ENCODE measurements at places on chromosomes 16 and 17.

GRCh38 chr17:80758481-80759376 lies 214.1 kb downstream of the RPTOR start:
- no peak for DNase-seq

DNA sequence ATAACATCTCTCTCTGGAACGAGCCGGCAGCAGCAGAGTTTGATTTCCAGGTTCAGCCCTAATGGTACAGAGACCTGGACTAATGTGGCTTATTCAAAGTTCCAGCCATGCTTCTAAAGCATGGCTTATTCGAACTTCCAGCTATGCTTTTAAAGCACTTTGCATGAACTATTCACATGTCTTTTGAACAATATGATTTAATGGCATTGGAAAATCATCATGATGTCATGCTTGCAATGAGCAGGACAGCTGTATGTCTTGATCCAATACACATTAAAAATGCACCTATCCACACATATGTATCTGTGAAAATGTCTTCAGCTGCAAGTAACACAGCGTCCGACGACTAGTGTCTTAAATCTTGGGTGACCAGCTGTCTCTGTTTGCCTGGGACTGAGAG lies 85.7 kb downstream of the MARF1 start:
- no peak for DNase-seq

DNA sequence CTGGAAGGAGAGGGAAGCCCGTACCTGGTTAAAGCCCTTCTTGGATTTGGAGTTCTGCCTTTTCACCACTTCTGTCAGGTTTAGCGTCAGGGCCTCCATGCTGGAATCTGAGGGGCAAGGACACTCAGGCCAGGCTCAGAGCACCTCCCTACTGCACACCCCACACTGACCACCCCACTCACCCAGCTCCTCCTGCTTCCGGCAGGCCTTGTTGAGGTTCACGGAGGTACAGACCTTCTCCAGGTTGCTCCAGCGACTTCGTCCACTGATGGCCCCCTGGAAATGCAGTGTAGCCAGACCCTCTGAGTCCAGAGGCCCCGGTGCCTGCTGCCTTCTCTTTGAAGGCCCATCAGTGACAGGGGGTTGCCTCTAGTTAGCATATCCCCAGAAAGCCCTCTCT lies 14.1 kb upstream of the PIK3R6 start:
- DNase-seq: no peak

- peak; percentile 26 for DNase-seq
These were observed 14.6 kb downstream of the ATP5PD start for GRCh38 chr17:75031972-75032719.

DNA sequence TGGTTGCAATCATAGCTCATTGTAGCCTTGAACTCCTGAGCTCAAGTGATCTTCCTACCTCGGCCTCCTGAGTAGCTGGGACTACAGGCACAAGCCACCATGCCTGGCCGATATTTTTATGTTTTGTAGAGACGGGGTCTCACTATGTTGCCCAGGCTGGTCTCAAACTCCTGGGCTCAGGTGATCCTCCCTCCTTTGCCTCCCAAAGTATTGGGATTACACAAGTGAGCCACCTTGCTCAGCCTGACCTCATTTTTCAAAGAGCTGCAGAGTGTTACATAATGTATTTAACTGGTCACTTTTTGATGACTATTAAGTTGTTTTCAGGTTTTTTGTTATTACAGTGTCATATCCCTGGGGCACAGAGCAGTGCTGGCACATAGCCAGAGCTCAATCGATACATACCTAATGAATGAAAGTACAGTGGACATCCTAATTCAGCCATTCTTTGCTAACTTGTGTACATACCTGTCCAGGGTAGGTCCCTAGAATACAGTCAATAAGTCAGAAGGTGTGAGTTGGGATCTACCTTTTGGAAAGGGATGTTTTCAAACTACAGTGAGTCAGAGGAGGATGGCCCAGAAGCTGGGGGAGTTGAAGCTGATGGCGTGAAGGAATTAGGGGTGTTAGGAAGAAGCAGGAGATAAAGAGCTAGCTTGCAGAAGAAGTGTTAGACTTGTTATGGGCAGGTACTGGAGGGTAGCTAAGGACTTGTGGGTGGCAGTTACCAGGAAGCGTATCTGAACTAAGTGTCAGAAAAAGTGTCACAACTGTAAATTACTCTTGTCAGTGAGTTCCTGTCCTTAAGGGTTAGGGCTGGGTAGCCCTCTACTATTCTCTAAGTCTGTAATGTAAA lies 20.1 kb upstream of the CYLD start:
- DNase-seq: no peak

GRCh38 chr16:2883458-2883908 lies 468 bp downstream of the FLYWCH2 start:
- DNase-seq: no peak

DNA sequence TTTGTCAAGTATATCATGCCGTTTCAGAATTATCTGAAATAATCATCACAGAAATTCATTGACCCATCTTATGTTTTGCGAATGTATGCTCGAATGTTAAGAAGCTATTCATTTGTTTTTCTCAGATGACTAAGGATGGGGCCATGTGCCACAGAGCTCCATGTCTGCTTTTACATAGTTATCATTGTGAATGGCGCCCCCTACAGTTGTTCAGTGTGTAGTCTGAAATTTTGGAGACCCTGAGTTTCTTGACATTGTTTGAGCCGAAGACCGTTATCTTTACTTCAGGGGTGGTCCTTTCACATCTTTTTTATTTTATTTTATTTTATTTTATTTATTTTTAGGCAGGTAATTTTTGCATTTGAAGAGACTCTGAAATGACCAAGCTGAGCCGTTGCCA lies 972.0 kb upstream of the RBFOX1 start:
- no peak for DNase-seq

DNA sequence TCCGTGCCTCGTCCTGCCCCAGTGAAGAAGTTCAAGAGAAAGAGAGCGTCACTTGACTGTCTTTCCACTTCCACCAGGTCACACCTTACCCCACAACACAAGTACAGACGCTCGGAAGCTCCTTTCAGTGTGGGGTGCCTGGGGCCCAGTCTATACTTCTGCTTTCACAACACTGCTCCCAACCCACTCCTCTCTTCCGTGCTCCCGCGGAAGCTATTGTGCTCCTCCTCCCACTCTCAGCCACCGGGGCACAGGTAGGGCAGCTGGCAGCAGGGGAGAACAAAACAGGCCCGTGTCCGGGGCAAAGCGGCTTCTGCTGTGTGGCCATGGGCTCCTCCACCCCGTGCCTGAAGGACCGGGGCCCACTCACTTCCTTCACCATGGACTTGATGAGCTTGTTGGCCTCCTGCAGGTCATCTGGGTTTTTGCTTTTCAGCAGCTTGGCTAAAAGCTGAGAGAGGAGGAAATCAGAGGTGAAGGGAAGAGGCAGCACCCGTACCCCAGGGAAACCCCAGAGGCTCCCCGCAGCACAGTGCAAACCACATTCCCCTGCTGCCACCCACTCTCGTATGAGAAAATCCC lies 18.9 kb downstream of the GGA3 start:
- no peak for DNase-seq

GRCh38 chr17:48552466-48553189 lies 7.7 kb upstream of the HOXB2 start:
- no peak for DNase-seq

DNA sequence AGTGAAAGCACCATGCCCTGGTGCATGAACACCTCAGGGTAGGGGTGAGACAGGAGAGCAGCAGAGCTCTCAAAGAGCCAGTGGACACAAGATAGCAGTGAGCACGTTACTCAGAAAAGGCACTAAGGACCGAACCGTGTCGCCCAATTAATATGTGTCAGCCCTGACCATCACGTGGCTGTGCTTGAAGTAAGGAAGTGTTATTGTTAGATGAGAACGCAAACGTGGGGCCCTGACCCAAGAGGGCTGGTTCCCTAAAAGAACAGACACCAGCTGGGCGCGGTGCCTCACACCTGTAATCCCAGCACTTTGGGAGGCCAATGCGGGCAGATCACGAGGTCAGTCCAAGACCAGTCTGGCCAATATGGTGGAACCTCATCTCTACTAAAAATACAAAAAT lies 16.3 kb downstream of the AXIN1 start:
- DNase-seq: no peak

- no peak for DNase-seq
These were observed 7.3 kb downstream of the MAPK8IP3 start for GRCh38 chr16:1713331-1713730.

- DNase-seq: no peak
These were observed 18.7 kb upstream of the ARHGAP17 start for GRCh38 chr16:25033852-25034251.

DNA sequence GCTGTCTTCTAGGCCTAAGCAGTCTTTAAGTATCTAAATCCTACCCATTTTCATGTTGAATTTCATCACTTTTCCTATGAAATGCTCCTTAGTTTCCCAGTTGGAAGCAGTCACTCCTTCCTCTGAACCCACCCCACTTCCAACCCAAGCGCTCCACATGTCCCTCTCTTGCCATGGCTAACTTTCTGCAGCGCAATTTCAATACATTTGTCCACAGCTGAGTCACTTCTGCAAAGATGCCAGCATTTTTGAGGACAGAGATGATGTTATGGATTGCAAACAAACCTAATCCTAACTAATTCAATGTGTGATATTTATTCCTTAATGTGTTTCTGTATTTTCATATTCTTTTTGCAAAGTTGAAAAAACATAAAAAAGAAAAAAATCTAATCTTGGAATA lies 71.7 kb downstream of the HLF start:
- no peak for DNase-seq

- DNase-seq: no peak
These were observed 239.2 kb upstream of the SOX9 start for GRCh38 chr17:71881581-71881980.

GRCh38 chr17:6699997-6700947 lies 12.9 kb downstream of the SLC13A5 start:
- DNase-seq: no peak

- DNase-seq: no peak
These were observed 5.8 kb upstream of the RAB11FIP4 start for GRCh38 chr17:31385428-31386285.

- no peak for DNase-seq
These were observed 2.2 kb upstream of the NUTF2 start for GRCh38 chr16:67844497-67844896.

- DNase-seq: no peak
These were observed 595.7 kb upstream of the CDH5 start for GRCh38 chr16:65770752-65771151.

DNA sequence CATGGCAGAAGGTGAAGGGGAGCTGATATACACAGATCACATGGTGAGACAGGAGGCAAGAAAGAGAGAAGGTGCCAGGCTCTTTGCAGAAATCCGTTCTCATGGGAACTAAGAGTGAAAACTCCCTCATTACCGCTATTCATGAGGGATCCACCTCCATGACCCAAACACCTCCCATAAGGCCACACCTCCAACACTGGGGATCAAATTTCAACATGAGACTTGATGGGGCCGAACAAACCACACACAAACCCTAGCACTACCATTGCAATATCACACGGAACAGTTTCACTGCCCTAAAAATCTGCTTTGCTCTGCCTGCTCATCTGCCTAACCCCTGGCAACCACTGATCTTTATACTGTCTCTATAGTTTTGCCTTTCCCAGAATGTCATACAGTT lies 34.8 kb downstream of the C17orf67 start:
- DNase-seq: no peak

GRCh38 chr16:53054670-53055485 lies at the start of gene CHD9:
Gene CHD9 (plus strand): TSS chr16:53054991. CDS start chr16:53156090, 101,099 bp downstream.
- DNase-seq: no peak

DNA sequence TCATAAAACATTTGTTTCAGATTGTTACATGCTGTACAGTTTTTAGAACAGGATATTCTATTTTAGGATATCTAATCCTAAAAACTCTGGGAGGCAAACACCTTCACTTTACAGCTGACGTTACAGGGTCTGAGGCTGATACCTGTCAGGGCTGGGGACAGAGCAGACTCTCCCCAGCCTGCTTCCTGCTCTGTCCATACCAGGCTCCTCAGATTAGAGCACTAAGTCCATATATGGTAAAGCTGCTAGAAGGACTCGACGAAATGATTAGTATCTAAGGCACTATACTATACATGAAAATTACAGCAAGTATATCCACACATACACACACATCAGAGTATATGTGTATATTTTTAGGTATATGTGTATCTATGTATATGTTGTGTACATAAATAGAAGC lies 125.2 kb downstream of the ZFHX3 start:
- DNase-seq: no peak

DNA sequence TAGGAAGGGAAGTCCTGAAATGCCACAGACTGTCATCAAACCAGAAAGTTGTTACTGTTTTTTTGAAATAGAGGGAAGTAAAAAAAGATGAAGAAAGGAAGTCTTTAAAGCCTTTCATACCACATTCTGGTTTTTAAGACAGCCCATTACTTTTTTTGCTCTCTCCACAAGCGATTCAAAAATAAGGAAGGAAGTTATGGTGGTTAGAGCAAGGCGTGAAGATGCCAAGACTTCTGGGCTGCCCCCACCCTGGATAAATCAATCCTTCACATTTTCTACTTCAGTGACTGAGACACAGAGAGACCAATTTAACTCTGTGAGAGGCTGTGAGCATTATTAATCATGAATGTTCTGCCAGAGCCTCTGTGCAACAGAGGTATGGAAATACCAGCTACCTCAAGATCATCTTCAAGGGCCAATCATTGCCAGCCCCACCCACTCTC lies 82.3 kb upstream of the BCAR1 start:
- no peak for DNase-seq

DNA sequence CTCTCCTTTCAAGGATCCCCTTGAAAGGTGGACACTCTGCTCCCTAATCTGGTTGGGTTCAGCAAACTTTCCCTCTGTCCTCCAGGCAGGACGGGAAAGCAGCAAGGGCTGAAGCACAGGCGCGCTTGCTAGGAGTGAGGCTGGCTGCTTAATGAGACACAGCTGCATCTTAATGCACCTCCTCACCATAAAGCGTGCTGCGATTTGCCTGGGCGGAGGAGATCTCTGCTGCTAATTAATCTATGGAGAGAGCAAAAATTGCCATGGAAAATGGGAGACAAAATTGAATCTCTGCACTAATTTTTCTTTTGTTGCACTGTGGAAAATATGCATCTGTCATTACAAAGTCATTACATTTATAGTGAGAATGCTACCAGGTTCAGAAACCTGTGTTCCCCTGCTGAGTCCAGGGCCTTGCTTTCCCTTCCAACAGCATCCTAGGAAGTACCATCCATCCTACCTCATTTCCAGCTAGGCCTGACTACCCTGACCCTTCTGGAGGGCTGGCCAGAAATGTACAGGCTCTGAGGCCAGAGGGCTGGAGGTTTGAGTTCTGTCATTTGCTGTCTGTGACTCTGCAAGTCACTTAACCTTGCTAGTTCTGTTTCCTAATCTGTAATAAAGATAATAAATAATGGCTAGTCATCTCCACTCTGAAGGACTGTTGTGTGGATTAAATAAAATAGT lies 43.5 kb upstream of the BCAR1 start:
- no peak for DNase-seq

DNA sequence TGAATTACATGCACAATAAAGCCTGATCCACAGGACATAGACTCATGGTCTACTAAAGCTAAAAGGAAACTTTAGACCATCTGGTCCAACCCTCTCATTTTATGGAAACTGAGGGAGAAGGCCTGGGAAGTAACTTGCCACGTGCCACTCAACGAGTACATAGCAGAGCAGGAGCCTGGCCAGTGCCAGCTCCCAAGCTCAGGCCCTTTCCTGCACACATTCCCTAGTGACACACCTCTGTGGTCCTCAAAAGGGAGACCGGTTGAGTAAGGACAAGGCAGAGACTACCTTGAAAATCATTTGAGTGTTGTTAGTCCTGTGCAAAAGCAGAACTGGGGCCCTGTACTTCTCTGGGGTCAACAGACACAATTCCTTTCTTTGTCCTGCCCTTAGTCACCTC lies 2.8 kb downstream of the CCL4L2 start:
- DNase-seq: no peak

Measured in non-pigmented ciliary epithelial cell (primary cell).